HAP-1 (cell line): ENCODE measurements at places on chromosomes 1 and 21.
A peak's percentile ranks its signal among the peaks of the same experiment; 100 is the strongest.

- DNase-seq: no peak
These were observed 5.7 kb downstream of the NTRK1 start for GRCh38 chr1:156866249-156866909.

GRCh38 chr1:108601708-108602410 lies 42.0 kb downstream of the EEIG2 start:
- no peak for DNase-seq

GRCh38 chr1:7940745-7941436 lies at the start of gene TNFRSF9:
Gene TNFRSF9, minus strand, starts transcription at chr1:7940839. Its CDS starts 845 bp downstream, at chr1:7939994.
- no peak for DNase-seq

- no peak for DNase-seq
These were observed 156.5 kb downstream of the PDE4B start for GRCh38 chr1:65949230-65949626.

DNA sequence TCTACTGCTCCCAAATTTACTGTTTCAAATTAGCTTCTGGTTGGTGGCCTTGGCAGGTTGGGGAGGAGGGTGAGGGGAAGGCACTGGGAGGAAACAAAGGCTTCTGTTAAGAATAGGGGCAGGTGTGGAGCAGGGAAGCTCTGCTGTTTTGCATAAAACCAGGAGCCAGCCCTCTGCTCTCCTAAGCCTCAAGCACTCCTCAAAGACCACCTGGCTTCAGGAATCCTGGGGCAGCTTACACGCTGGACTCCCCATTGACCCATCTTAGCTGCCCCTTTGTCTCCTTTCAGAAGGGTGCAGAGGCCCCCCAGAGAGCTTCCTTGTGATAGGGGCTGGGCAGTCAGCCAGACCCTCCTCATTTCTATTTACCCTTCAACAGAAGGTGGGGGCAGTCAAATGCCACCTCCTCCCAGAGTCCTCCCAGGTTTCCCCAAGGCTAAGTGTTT lies 11.5 kb upstream of the DHRS3 start:
- DNase-seq: no peak

- DNase-seq: no peak
These were observed 181.1 kb downstream of the KCNK2 start for GRCh38 chr1:215263636-215264035.

DNA sequence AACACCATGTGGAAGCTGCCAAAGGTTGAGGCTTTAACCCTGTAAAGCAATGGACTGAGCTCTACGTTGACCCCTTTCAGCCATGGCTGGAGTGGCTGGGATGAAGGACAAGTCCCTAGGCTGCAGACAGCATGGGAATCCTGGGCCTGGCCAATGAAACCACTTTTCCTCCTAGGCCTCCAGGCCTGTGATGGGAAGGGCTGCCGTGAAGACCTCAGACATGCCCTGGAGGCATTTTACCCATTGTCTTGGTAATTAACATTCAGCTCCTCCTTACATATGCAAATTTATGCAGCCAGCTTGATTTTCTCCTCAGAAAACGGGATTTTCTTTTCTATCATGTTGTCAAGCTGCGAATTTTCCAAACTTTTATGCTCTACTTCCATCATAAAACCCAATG lies 214.5 kb downstream of the RGS7 start:
- DNase-seq: peak; percentile 34

- peak; percentile 33 for DNase-seq
These were observed 17.0 kb downstream of the TTC39A start for GRCh38 chr1:51313268-51313852.
